ENCODE measurements at places on chromosomes 4 and X. TPM values are rescaled to one million over a fixed set of nuclear protein-coding genes. Genes with fewer than 3 reads are reported as not detected.

PLK4 gene
- total RNA-seq = 11.8 TPM

NAP1L3 gene
- total RNA-seq = 164 TPM

N4BP2 gene
- 78.2 TPM for total RNA-seq

IL21 gene
- not detected for total RNA-seq

FRG2 gene
- total RNA-seq = not detected

HSPA4L gene
- total RNA-seq = 21.0 TPM

HERC5 gene
- total RNA-seq = 3.5 TPM

ADGRG2 gene
- 0.69 TPM for total RNA-seq

TCEAL3 gene
- total RNA-seq = 21.0 TPM

GPR143 gene
- 3.9 TPM for total RNA-seq

BST1 gene
- total RNA-seq = 1.2 TPM

CBLL2 gene
- not detected for total RNA-seq

HSFX1 gene
- 2.3 TPM for total RNA-seq

CTAG2 gene
- not detected for total RNA-seq

KCTD8 gene
- total RNA-seq = 9.5 TPM

MOB1B gene
- total RNA-seq = 36.9 TPM

AFP gene
- not detected for total RNA-seq

FGFBP1 gene
- not detected for total RNA-seq

TLR3 gene
- 2.1 TPM for total RNA-seq

CLGN gene
- 10.8 TPM for total RNA-seq

PLAC1 gene
- total RNA-seq = not detected
